ENCODE measurements at places on chromosomes 7 and 10. TPM values are rescaled to one million over a fixed set of nuclear protein-coding genes. Genes with fewer than 3 reads are reported as not detected.
A peak's percentile ranks its signal among the peaks of the same experiment; 100 is the strongest.

CUZD1 gene
- 1.7 TPM for total RNA-seq

GRCh38 chr10:58637352-58637751 lies 124.7 kb downstream of the BICC1 start:
- H3K4me3 ChIP-seq, result no peak overlapping the region
- H3K4me1 ChIP-seq, result no peaks in the 10 kb centered on the region
- H3K27ac ChIP-seq, result no peak overlapping the region
- H3K27me3 ChIP-seq, result peaks cover 8% of the 10 kb centered on the region
- no peak for DNase-seq

DNA sequence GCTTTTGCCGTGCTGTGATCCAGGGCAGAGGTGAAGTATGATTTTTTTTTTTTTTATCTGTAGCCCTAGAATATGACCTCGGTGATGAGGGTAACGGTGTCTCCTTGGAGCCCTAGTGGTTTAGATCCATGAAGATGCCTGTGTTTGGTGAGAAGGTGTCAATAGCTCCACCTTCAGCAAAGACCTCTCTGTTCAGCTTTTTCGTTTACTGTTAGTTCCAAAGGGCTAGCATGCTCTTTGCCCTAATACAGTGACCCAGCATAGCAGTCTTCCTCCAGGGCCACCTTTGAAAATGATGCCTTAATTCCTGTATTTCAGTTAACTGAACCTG lies 746 bp upstream of the MRPS16 start:
- peak overlapping the region; percentile 69 for H3K27ac ChIP-seq
- H3K4me1 ChIP-seq, result peaks cover 15% of the 10 kb centered on the region

DNA sequence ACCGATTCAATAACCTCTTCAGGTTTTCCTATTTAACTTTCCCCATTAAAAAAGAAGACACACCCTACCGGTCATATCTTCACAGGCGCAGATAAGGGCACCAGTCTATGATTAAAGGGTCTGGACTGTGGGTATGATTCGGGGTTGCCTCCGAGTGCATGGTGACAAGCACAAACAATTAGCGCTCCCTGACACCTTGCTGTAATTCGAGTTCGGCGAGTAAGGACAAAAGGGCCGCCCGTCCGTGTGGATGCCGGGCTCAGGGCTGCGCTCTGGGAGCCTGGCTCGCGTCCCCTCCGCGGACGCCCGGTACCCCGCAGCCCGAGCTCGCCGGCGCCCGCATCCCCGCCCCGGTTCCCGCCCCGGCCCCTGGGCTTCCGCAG lies 111.9 kb upstream of the RHEB start:
- peaks cover 6% of the 10 kb centered on the region for H3K4me1 ChIP-seq
- no peaks in the 10 kb centered on the region for H3K27me3 ChIP-seq
- DNase-seq, result no peak

DNA sequence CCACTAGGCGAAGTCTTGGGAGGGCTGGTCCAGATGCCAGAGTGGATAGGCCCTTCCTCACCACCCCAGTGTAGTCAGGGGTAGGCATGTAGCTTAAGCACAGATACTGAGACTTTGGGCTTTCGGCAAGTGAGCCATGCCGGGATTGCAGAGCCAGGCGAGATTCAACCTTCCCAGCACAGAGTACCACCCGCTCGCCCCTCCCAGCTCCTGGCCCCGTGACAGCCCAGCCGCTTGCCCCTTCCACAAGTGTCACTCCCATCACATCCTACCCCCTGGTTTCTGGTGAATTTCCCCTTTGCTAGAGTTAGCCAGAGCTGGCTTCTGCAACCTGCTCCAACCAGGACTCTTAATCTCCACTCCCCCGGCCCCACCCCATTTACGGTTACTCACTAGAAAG lies 56.9 kb downstream of the ARHGAP22 start:
- H3K27ac ChIP-seq, result no peak overlapping the region
- no peak overlapping the region for H3K4me3 ChIP-seq
- no peak for DNase-seq
- H3K27me3 ChIP-seq, result no peaks in the 10 kb centered on the region

DNA sequence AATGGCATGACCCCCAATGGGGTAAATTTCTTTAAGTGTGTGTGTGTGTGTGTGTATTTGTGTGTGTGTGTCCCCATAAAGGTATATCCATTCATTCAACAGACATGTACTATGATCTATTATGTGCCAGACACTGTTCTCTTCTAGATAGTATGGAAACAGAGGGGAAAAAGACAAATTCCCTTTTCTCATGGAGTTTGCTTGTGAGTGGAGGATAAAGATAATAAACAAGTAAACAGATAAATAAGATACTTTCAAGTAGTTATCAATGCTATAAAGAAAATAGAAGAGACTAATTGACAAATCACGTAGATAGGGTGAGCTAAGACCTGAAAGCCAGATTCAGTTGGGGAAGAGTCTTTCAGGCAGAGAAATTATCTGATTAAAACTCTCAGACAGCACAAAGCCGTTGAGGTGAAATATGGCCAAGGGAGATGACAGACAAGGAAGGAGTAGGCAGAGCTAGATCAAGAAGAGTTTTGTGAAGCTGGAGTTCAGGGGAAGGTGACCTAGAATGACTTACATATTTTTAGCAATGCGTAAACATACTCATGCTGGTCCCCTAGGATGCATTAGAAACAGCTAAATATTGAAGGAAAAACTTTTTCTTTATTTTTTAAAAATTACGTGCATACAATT lies 45.2 kb upstream of the DMTF1 start:
- no peaks in the 10 kb centered on the region for H3K36me3 ChIP-seq
- H3K27ac ChIP-seq, result no peak overlapping the region
- H3K4me3 ChIP-seq, result no peak overlapping the region
- no peaks in the 10 kb centered on the region for H3K4me1 ChIP-seq
- H3K27me3 ChIP-seq, result no peaks in the 10 kb centered on the region

UCMA gene
- total RNA-seq, result not detected

DNA sequence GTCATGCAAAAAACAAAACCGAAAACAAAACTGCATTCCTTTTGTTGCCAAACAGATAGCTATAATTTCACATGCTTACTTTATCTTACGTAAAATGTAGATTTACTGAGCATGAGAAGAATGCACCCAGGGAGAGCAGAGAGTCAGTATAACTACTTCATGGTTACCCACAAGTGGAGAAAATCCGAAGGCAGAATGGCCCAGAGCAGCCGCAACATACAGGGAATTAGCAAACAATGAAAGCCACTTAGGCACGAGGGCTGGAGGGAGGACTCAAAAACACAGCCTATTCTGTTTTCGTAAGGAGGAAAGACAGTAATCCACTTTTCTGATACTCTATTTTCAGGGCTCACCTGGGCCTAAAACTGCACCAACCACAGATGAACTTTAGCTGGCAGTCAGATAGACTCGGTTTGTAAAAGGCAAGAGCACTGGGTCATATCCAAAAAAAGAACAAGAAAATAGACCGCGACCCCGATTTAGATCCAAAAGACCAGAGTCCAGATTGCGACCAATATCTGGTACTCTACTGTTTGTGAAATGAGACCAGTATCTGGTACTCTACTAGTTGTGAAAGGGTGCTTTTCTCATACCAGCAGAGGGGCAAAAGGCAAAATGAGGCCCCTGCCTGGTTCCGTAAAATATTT lies 1.3 kb downstream of the ITPRIP start:
- peak overlapping the region; percentile 95 for H3K4me3 ChIP-seq
- peaks cover 69% of the 10 kb centered on the region for H3K4me1 ChIP-seq
- no peaks in the 10 kb centered on the region for H3K27me3 ChIP-seq
- no peak overlapping the region for H3K27ac ChIP-seq
- no peak for DNase-seq

GRCh38 chr10:4698075-4698474 lies 127.9 kb upstream of the AKR1E2 start:
- H3K36me3 ChIP-seq, result no peaks in the 10 kb centered on the region
- no peaks in the 10 kb centered on the region for H3K27me3 ChIP-seq
- H3K27ac ChIP-seq, result no peak overlapping the region
- no peaks in the 10 kb centered on the region for H3K4me1 ChIP-seq
- H3K4me3 ChIP-seq, result no peak overlapping the region

DNA sequence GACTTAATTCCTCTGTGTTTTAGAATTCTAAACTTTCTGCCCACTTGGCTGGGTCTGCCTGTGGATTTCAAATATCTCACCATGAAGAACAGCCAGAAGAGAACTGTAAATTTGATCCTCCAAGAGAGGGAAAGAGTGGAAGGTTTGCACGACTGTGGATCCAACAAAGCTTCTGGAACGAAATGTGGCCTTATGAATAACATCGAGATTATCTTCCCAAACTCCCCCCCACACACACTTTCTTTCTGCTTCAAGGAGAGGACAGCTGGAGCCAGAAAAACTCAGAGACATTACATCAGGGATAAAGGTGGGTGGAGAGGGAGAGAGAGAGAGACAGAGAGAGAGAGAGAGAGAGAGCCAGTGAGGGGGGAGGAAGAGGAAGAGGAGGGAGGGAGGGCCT lies 570.1 kb upstream of the MGMT start:
- no peak overlapping the region for H3K27ac ChIP-seq
- no peaks in the 10 kb centered on the region for H3K36me3 ChIP-seq
- H3K4me3 ChIP-seq, result no peak overlapping the region
- no peak for DNase-seq

DNA sequence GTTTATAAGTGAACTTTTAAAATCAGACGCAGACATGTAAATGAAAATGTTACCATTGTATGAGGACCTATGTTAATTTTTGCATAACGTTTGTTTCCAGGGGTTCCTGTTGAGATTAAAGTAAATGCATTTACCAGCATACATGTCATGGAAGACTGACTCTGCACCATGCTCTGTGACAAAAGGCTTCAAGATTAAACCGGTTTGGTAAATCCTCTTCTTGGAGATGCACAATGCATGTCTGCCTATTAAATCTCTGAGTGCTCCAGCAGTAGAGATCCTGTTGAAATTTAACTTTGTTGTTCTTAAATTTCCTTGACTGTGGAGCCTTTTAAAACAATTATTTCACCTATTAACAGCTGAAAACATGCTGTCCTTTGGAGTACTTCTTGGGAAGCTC lies 36.5 kb upstream of the JAZF1 start:
- no peak for DNase-seq
- H3K4me1 ChIP-seq, result no peaks in the 10 kb centered on the region
- no peaks in the 10 kb centered on the region for H3K27me3 ChIP-seq
- no peak overlapping the region for H3K27ac ChIP-seq
- no peak overlapping the region for H3K4me3 ChIP-seq
- no peaks in the 10 kb centered on the region for H3K36me3 ChIP-seq

DNA sequence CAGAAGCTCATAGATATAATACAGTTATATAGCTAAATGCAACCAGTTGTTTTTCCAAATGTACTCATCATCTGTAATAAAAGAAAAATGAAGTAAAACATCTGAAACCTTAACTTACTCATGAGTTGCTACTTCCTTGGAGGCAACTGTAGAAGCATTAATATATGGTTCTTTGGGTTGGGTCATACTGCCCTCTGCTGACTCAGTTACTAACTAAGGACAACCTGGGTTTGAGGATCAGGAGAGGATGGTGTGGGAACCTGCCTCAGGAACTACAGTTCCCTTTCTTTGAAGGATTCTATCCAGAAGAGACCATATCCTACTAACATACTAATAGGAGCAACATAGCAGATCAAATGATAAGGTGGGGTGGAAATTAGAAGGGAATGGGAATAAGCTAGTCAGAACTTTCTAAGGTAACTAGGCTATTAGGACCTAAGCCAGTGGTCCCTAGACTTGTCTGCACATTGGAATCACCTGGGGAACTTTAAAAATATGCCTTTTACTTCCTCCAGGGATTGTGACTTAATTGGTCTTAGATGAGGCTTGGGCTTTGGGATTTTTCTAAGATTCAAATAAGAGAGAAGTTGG lies 20.7 kb downstream of the COX15 start:
- no peaks in the 10 kb centered on the region for H3K27me3 ChIP-seq
- peak; percentile 54 for DNase-seq

Data from HCT116 (cell line).